CD8-positive, alpha-beta memory T cell (primary cell): ENCODE measurements at places on chromosomes 7 and 10.

DNA sequence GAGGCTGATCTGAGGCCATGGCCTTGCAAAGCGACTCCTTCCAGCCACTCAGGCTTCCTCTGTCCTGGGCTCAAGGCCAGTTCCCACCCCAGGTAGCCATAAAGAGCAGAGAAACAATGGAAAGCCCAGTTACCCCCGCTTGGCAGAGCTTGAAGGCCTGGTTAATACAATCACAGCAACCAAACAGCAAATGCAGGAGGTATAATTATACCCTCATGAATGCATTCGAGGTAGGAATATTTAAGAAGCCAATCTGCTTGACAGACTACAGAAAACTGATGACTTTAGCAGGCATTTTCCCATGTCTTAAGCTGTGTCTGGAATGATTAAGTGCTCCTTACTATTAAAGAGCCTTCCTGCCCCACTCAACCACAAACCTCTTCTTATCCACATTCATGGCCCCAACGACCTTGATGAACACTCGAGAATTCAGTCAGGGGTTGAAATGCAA, 114.1 kb upstream of the MACROH2A2 start:
- no peaks in the 10 kb centered on the region for H3K27me3 ChIP-seq
- H3K36me3 ChIP-seq: no peaks in the 10 kb centered on the region
- no peaks in the 10 kb centered on the region for H3K4me1 ChIP-seq

- DNase-seq: no peak
- no peak overlapping the region for H3K27ac ChIP-seq
- H3K36me3 ChIP-seq: no peaks in the 10 kb centered on the region
- no peaks in the 10 kb centered on the region for H3K27me3 ChIP-seq
- no peaks in the 10 kb centered on the region for H3K4me1 ChIP-seq
These were observed 68.8 kb upstream of the IFRD1 start for GRCh38 chr7:112381311-112382091.

- no peak overlapping the region for H3K4me3 ChIP-seq
- H3K36me3 ChIP-seq: no peaks in the 10 kb centered on the region
- peak; percentile 43 for DNase-seq
- no peak overlapping the region for H3K27ac ChIP-seq
- H3K4me1 ChIP-seq: no peaks in the 10 kb centered on the region
These were observed 70.4 kb downstream of the HERPUD2 start for GRCh38 chr7:35624299-35625186.

DNA sequence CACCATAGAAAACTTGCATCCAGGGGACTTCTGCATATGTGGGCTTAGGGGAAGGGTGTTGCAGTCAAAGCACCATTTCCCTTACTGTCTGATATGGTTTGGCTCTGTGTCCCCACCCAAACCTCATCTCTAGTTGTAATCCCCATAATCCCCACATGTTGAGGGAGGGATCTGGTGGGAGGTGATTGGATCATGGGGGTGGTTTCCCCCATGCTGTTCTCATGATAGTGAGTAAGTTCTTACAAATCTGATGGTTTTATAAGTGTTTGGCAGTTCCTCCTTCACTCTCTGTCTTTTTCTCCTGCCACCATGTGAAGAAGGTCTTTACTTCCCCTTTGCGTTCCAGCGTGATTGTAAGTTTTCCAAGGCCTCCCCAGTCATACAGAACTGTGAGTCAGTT, 177.4 kb downstream of the ADK start:
- H3K27me3 ChIP-seq: no peaks in the 10 kb centered on the region
- no peak overlapping the region for H3K27ac ChIP-seq
- H3K4me1 ChIP-seq: no peaks in the 10 kb centered on the region
- no peaks in the 10 kb centered on the region for H3K36me3 ChIP-seq

GRCh38 chr7:134875867-134876266, 96.4 kb downstream of the CALD1 start:
- H3K27me3 ChIP-seq: no peaks in the 10 kb centered on the region
- no peaks in the 10 kb centered on the region for H3K36me3 ChIP-seq
- no peak overlapping the region for H3K4me3 ChIP-seq
- no peak for DNase-seq
- H3K4me1 ChIP-seq: no peaks in the 10 kb centered on the region

GRCh38 chr10:130137090-130137448, 878 bp downstream of the GLRX3 start:
- peak overlapping the region; percentile 70 for H3K27ac ChIP-seq
- H3K4me3 ChIP-seq: peak overlapping the region; percentile 73
- peaks cover 47% of the 10 kb centered on the region for H3K4me1 ChIP-seq
- DNase-seq: no peak
- H3K36me3 ChIP-seq: no peaks in the 10 kb centered on the region

GRCh38 chr7:73718905-73719805, at the start of gene STX1A:
Gene STX1A, minus strand, starts transcription at chr7:73719669. Its CDS starts 38 bp downstream, at chr7:73719631.
- H3K36me3 ChIP-seq: no peaks in the 10 kb centered on the region
- H3K4me3 ChIP-seq: peak within 1 kb of the TSS; percentile 66
- H3K27me3 ChIP-seq: no peaks in the 10 kb centered on the region
- peak within 1 kb of the TSS; percentile 31 for H3K27ac ChIP-seq
- DNase-seq: peak; percentile 71

DNA sequence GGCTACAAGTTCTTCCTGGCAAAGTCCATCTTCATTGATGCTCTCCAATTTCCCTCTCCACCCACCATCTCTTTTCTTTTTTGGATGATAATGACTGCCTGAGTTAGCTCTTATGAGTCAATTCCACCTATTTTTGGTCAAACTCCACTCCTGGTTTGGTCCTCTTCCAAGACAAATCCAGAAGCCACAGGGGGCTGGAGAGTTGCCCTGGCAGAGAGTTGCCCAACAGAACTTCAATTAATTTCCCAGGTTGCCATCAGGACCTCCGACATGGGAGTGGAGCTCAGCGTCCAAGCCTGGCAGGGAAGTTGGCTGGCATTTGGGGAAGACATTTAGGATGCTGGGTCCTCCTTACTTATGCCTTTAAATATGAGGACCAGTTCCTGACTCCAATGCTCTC, 29.2 kb upstream of the KCNMA1 start:
- no peaks in the 10 kb centered on the region for H3K27me3 ChIP-seq
- H3K4me1 ChIP-seq: no peaks in the 10 kb centered on the region
- no peak for DNase-seq
- H3K36me3 ChIP-seq: no peaks in the 10 kb centered on the region
- H3K27ac ChIP-seq: no peak overlapping the region

GRCh38 chr7:138610671-138611170, 90.4 kb downstream of the SVOPL start:
- no peaks in the 10 kb centered on the region for H3K36me3 ChIP-seq
- no peak for DNase-seq
- no peaks in the 10 kb centered on the region for H3K4me1 ChIP-seq
- no peaks in the 10 kb centered on the region for H3K27me3 ChIP-seq
- no peak overlapping the region for H3K4me3 ChIP-seq

GRCh38 chr7:137828456-137828855, 18.3 kb downstream of the DGKI start:
- no peaks in the 10 kb centered on the region for H3K36me3 ChIP-seq
- H3K27me3 ChIP-seq: no peaks in the 10 kb centered on the region
- H3K27ac ChIP-seq: no peak overlapping the region
- H3K4me1 ChIP-seq: no peaks in the 10 kb centered on the region
- no peak overlapping the region for H3K4me3 ChIP-seq

DNA sequence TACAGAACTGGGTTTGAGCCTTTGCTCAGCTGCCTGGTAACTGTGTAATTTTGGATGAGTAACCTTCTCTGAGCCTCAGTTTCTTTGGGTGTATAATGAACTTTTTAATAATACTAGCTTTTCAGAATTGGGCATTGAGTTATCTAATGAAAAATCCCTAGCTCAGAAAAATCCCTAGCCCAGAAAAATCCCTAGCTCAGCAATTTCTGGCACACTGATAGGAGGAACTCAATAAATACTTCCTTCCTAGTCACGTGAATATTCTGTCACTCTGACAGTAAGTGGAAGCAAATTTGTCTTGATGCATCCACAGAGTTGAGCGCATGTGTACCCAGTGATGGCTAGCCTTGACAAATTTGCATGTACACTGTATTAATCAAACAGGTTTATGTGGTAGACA, 817.6 kb downstream of the XPNPEP1 start:
- H3K27ac ChIP-seq: no peak overlapping the region
- H3K27me3 ChIP-seq: no peaks in the 10 kb centered on the region
- no peaks in the 10 kb centered on the region for H3K36me3 ChIP-seq
- H3K4me1 ChIP-seq: no peaks in the 10 kb centered on the region

DNA sequence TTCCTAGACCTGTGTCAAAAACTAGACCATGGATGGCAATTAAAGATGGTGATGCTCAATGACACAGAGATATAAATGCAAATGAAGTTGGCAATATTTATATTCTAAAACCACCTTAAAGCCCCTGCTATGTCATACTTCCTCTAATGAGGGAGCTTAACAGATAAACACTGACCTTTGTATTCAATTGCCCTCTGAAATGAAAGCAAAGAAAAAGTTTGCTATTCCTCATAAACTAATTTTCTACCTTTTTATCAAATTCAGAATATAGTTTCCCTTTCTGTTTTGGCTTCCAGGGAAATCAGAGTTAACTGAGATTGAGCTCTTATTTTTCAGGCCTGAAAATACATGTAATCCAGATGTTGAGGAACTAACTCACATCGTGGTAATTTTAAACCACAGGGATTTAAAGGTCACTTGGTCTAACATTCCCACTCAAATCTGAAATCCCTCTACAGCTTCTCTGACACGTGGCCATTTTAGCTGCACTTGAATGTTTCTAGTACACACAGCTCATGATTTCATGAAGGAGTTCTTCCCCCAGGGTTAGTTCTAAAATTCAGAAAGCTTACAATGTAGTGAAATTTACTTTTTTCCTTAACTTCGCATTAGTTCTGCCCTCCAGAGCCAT, 37.9 kb upstream of the ABCB5 start:
- H3K27me3 ChIP-seq: no peaks in the 10 kb centered on the region
- DNase-seq: no peak
- no peak overlapping the region for H3K27ac ChIP-seq
- no peaks in the 10 kb centered on the region for H3K4me1 ChIP-seq
- no peaks in the 10 kb centered on the region for H3K36me3 ChIP-seq

DNA sequence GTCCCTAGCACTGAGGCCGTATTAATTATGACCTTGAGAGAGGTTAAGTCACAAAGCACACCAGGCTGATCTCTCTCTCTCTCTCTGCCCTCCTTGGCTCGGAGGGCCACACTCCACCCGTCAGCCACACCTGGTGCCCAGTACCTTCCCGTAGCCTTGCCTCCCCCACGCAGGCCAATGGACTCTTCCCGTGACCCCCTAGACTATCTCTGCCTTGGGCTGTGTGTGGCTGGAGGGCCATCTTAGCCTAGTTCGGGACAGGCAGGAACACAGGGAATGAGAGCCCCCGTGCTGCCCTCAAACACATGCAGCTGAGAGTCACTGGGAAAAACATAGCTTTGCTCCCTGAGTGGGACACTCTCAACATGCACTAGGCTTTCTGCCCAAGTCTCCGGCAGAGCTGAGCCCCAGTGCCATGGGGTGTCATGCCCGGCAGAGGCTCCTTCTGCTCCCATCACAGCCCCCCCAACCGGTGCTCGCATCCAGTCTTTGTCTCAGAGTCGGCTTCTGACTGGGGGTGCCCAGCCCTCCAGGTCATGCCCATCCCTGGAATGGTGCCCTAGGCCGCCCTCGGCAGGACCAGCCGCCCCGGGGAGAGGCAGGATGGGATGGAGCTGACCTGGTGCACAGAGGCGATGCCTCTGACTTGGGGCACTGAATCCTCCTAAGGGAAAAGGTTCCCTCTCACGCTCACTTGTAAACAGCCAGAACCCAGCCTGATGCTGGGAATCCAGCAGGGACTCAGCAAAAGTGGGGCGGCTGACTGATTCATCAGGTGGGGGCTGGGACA, 63.0 kb downstream of the TCERG1L start:
- H3K36me3 ChIP-seq: no peaks in the 10 kb centered on the region
- no peaks in the 10 kb centered on the region for H3K4me1 ChIP-seq
- no peak overlapping the region for H3K4me3 ChIP-seq
- DNase-seq: no peak
- H3K27me3 ChIP-seq: no peaks in the 10 kb centered on the region
- H3K27ac ChIP-seq: no peak overlapping the region

DNA sequence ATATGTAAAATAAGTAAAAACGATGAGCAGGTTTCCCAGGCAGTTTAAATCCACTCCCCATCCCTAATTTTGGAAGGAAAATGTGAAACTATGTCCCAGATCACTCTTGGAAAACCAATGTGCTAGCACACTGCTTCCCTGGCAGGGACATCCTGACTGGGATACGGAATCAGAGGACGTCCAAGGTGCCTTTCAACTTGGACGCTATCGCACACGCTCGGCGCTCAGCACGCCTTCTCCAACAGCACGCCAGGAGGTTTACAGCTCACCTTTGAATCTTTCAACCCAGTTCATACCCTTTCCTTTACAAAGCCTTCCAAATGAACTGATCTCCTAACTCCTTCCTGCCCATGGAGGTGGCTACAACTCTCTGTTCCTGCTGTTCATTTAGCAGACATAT, 47.1 kb downstream of the BEND7 start:
- no peaks in the 10 kb centered on the region for H3K4me1 ChIP-seq
- H3K27ac ChIP-seq: no peak overlapping the region
- no peak for DNase-seq
- no peaks in the 10 kb centered on the region for H3K36me3 ChIP-seq

GRCh38 chr7:102897856-102898531, 14.8 kb upstream of the LRRC17 start:
- no peak for DNase-seq
- H3K27ac ChIP-seq: no peak overlapping the region
- H3K4me1 ChIP-seq: no peaks in the 10 kb centered on the region
- H3K4me3 ChIP-seq: no peak overlapping the region
- H3K27me3 ChIP-seq: no peaks in the 10 kb centered on the region
- H3K36me3 ChIP-seq: no peaks in the 10 kb centered on the region

DNA sequence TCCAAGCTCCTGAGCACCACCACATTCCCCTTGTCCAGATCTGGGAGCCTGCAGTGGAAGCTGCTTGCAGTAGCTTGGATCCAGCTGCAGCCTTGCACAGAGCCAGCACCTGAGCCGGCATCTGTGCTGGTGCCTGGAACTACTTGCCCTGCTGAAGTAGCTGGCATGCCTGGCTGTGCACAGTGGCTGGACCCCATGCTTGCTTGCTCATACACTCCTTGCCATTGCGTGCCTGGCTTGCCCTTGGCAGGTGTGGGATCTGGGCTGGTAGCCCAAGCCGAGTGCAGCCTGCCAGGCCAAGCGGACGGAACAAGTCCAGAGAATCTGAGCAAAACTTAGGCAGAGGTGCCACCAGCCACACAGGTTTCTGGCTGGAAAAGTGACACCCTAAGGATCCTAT, 759.9 kb downstream of the IPMK start:
- DNase-seq: peak; percentile 42
- H3K27ac ChIP-seq: no peak overlapping the region
- no peaks in the 10 kb centered on the region for H3K36me3 ChIP-seq
- H3K27me3 ChIP-seq: no peaks in the 10 kb centered on the region
- H3K4me1 ChIP-seq: no peaks in the 10 kb centered on the region
- no peak overlapping the region for H3K4me3 ChIP-seq
